Suppressor macrophage treated with lipopolysaccharide for 1 hour (primary cell): ENCODE measurements at places on chromosomes 2 and 18.
A peak's percentile ranks its signal among the peaks of the same experiment; 100 is the strongest.

GRCh38 chr18:75784390-75784789, 356.9 kb upstream of the SMIM21 start:
- no peak for DNase-seq

DNA sequence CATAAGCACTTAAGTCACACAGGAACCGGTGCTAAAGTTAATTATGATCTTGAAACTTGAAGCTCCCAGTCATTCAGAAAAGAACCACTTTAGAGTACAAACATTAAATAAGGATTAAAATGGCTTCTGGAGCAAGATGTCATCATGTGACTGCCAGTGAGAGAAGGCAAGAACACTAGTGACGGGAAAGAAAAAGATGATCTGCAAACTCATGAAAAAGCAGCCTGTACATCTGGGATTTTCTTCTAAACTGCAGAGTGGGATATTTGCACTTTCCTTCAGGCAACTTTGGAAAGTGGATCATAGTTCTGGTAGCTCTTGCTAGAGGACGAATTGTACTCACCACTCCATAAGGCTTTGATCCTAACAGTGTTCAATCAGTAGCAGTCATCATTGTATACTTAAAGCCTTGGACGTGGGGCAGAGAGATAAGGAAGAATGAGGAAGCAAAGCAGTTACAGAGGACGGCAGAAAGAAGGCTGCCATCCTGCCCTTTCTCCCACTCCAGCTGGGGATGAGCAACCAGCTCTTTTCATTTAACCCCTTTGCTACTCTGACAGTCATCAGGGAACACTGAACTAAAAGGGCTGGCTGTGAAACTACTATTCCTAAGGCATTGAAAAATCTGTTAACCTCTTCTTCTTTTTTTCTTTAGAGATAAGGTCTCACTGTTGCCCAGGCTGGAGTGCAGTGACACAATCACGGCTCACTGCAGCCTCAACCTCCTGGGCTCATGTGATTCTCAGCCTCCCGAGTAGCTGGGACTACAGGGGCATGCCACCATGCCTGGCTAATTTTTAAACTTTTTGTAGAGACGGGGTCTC, 18.1 kb downstream of the ABHD3 start:
- peak; percentile 31 for DNase-seq

GRCh38 chr2:107412209-107412904, 414.3 kb upstream of the RGPD4 start:
- no peak for DNase-seq

DNA sequence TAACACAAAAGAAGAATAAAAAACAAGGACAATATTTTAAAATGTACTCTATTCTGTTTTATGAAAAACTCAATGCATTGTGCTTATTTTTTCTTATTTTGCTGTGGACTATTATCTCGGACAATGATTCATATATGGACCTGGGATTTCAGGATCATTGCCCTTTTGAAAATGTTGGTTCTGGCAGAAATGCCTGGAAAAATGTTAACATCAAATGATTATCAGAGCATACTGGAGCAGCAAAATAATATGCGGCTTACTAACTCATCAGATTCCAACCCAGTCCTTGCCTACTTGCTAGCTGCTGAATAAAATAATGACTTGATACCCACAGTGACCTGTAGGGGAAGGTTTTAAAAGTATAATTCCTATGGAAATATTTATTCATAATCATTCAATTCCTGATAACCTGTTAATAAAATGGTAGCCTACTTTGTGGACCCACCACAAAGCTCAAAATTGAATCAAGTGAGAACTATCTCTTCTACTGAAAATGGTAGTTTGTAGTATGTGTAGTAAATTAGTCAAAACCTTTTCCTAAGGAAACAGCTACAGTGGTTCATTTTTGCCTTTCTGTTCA, 117.4 kb downstream of the NEB start:
- no peak for DNase-seq

GRCh38 chr2:196183528-196184231, 12.3 kb upstream of the STK17B start:
- no peak for DNase-seq

DNA sequence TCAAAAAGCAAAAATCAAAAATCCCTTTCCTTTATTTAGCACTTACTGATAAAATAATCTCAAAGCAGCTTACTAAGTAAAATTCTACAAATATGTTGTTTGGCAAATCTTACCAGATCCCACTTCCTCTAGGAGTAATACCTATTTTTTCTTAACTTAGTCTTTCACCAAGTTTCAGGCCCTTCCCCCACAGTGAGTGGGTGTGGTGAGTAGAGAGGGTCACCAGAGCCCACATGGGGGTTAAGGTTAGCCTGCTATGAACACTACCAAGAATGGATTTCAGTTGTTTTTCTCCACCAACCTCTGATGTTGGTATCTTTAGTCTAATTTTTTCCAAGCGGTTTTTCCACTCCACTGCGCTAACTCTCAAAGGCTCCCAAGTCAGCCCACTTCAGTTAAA, 23.2 kb downstream of the PIAS2 start:
- DNase-seq: no peak
